Glomerular endothelial cell (primary cell): ENCODE measurements at places on chromosomes 2 and 18. TPM values are rescaled to one million over a fixed set of nuclear protein-coding genes. Genes with fewer than 3 reads are reported as not detected.

MEP1B gene
- total RNA-seq: not detected in 2 replicates

GRCh38 chr2:14673351-14673875 lies 40.9 kb downstream of the LRATD1 start:
- no peak for DNase-seq

GRCh38 chr2:46297546-46298271 lies 502 bp downstream of the EPAS1 start:
- DNase-seq: no peak

TRABD2A gene
- 1.3 and 4.5 TPM in 2 replicates for total RNA-seq

GRCh38 chr18:77776104-77776503 lies 526.5 kb downstream of the GALR1 start:
- no peak for DNase-seq

ATP6V1B1 gene
- not detected in 2 replicates for total RNA-seq

COL6A3 gene
- total RNA-seq: 59.2 and 244 TPM in 2 replicates

- DNase-seq: no peak
These were observed 79.3 kb downstream of the ABI2 start for GRCh38 chr2:203407496-203407895.

IL1RN gene
- not detected in 2 replicates for total RNA-seq

DNA sequence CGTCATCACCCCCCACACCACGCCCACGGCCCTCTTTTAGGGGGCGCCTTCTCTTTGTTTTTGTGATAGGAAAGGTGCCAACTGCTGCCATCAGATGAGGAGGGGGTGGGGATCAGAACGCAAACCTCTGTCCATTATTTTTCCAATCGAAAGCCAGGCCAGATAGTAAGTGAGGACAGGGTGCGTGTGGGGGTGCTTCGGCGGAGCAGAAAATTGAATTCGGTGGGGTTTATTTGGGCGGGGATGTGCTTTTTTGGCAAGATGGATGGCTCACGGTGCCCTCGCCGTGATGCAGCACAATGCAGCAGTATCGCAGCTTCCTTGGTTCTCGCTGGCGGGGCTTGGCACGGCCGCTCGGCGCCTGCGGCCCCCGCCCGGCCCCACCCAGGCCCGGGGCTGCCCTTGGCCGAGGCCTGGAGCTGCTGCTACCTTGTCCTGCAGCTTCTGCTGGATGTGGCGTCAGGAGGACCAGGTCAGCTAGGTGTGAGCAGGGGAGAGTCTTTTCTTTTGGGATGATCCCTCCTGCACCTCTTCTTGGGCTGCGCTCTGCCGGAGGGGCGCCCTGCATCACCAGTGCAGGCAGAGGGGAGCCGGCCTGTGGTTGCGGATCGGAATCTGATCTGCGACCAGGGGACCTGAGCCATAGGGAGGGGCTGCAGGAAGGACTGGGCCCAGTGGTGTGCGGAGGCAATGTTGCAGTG lies 1.3 kb downstream of the SPTBN1 start:
- DNase-seq: no peak

MEIS1 gene
- 11.8 and 23.5 TPM in 2 replicates for total RNA-seq

TSPYL6 gene
- total RNA-seq: 0.06 TPM in 1 of 2 replicates, not detected in the other

GRB14 gene
- 1.2 and 3.2 TPM in 2 replicates for total RNA-seq

DNA sequence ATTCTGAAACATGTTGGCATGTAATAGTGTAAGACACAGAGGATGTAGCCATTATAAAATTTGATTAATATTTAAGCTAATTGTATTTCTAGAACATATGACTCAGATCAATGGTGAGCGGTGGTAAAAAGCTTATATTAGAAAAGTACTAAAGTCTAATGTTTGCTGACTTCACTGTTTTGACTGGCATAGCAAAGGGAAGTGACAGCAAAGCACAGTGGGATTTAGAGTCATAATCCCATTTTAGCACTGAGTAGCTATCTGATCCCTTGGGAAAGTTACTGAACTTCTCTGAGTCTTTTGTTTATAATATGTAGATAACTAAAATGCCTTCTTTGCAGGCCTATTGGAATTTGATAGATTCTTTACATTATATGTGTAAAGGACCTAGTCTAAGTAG lies 60.4 kb downstream of the KIAA1328 start:
- no peak for DNase-seq

DNA sequence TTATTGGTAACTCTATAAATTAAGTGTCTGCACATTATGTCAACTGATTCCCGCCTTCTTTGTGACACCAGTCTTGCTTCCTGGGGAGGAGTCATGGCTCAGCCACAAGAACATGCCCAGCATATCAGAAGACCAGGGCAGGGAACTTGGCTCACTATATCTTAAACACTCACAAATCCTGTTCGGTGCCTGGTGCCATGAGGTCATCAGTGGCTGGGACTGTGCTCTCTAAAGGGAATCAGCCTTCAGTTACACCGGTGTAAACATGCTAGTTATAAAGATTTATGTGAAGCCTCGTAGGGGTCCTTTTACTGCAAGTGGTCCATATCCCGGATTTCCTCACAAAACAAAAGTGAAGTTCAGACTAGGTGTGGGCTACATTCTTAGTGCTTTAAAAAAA lies 73.1 kb upstream of the ZNF521 start:
- no peak for DNase-seq

- no peak for DNase-seq
These were observed 135.0 kb upstream of the DOK6 start for GRCh38 chr18:69265656-69266055.

- DNase-seq: no peak
These were observed 42.0 kb upstream of the MYL1 start for GRCh38 chr2:210356944-210357343.

GRCh38 chr18:46321955-46322354 lies 217.8 kb downstream of the HAUS1 start:
- DNase-seq: no peak

- DNase-seq: no peak
These were observed 39.2 kb upstream of the KIDINS220 start for GRCh38 chr2:8876628-8877027.

GTF2A1L gene
- total RNA-seq: 0.29 TPM in 1 of 2 replicates, not detected in the other

ITGB6 gene
- total RNA-seq: 0.47 and 0.68 TPM in 2 replicates

DNA sequence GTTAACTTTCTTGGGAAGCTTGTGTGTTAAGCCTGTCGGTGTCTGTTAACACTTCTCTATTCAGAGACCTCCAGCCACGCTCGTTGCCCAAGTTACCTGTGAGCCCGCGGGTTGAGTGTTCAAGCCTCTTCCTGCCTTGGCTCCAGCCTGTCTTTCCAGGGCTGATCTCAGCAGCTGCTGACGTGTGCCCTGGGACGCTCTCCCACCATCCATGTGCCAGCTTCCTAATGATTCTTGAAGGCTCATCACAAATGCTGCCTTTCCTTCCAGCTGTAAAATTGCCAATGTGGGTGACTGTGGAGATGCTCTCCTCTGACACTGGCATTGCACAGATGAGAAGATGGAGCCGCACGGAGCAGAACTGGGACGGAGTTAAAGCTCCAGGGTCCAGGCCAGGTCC lies 6.1 kb downstream of the RNF144A start:
- no peak for DNase-seq

PSMA8 gene
- not detected in 2 replicates for total RNA-seq

- DNase-seq: no peak
These were observed 109.8 kb upstream of the CHRNA1 start for GRCh38 chr2:174874085-174874484.
